Frontal cortex (tissue), 4 donors: ENCODE measurements at places on chromosomes 2 and 18. TPM values are rescaled to one million over a fixed set of nuclear protein-coding genes. Genes with fewer than 3 reads are reported as not detected.

The C1QL2 gene
- 0.41 TPM for total RNA-seq

The FMNL2 gene
- total RNA-seq, result 93.8 TPM

The LRP1B gene
- 84.0 TPM for total RNA-seq

The C2orf80 gene
- total RNA-seq, result 38.3 TPM

The ABHD1 gene
- 0.41 TPM for total RNA-seq

The CREB1 gene
- 109 TPM for total RNA-seq

The SLC38A11 gene
- 2.4 TPM for total RNA-seq
